ENCODE measurements at places on chromosomes 1 and 21.

DNA sequence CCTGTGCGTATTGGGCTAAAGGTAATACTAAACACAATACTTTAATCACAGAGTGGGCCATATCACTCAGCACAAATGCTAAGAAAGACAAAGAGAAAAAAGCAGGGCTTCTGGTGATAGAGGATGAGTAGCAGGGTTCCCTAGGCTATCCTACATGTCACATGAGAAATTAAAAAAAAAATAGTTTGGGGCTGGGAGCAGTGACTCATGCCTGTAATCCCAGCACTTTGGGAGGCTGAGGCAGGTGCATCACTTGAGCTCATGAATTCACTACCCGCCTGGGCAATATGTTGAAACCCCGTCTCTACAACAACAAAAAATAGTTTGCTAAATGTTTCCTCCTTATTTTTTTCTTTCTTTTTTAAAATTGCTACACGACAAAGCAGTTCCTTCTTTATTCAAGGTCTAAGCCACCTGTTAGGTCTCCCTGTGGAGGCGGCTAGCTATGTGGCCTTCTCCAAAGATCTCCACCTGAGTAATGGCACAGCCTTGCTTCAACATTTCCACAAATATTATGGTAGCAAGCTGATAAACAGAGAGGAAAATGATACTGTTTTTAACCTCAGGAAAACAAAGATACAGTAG is 1.5 kb downstream of the ENSA start:
- DNase-seq, result no peak

GRCh38 chr1:197663162-197663953 is 111.9 kb downstream of the DENND1B start:
- no peak for DNase-seq

GRCh38 chr1:176177764-176178163 is 29.3 kb downstream of the COP1 start:
- no peak for DNase-seq

GRCh38 chr1:13737398-13737797 is 37.4 kb downstream of the PRDM2 start:
- DNase-seq, result no peak

DNA sequence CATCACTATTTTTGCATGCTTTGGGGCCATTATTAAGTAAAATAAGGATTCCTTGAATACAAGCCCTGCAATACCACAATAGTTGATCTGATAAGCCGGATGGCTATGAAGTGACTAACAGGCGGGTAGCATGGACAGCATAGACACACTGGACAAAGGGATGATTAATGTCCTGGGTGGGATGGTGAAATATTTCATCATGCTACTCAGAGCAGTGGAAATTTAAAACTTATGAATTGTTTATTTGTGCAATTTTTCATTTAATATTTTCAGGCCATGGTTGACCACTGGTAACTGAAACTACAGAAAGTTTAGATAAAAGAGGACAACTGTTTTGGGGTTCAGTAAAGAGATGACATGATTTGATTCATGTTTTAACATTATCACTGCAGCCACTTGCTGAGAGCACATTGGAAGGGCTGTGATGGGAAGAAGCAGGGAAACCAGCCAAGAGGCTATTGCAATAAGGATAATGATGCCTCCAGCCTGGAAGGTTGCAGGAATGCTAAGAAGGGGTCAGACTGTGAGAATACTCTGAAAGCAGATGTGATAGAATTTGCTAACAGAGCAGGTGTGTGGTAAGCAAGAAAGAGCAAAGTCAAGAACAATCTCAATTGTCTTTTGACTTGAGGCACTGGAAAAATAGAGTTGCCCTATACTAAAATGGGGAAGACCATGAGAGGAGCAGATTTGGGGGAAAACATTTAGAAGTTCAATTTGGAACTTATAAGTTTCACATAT is 62.5 kb upstream of the TNFSF4 start:
- no peak for DNase-seq

DNA sequence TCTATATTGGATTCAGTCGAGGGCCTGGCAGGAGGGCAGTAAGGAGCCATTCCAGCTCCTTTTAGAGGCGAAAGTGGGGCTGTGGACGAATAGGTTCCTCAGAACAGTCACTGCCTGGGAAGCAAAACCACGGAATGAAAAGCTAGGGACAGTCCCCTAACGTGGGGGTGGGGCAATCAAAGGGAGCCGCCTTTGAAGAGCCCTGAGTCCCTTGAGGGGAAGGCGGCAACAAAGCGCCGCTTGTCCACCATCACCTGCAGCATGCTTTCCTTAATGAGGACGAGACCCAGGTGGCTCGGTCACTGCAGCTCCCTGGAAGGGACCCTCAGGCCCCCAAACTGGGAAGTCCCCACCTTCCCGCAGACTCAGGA is 184.7 kb downstream of the ETS2 start:
- no peak for DNase-seq

GRCh38 chr1:239417221-239417620 is 30.9 kb downstream of the CHRM3 start:
- DNase-seq, result no peak

- peak; percentile 94 for DNase-seq
Observed at GRCh38 chr1:47189844-47190508, at the start of gene PDZK1IP1. PDZK1IP1 (minus strand) TSS chr1:47190036; CDS start chr1:47189932, 104 bp downstream.

DNA sequence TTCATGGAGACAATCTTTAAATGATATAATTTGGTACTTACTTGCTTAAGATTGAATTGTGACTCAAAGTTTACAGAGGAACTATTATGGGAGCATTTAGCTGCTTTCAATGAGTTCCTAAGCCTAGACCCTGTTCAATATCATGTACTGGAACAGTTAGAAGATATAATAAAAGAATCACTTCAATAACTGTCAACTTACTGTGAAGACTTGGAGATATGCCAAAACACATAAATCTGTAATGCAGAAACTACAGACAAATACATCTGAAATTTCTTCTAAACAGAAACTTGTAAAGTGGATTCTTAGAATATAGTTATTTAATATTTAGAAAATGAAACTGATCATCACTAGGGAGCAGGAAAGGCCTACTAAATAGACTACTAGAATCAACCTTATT is 259.3 kb downstream of the HLX start:
- no peak for DNase-seq

DNA sequence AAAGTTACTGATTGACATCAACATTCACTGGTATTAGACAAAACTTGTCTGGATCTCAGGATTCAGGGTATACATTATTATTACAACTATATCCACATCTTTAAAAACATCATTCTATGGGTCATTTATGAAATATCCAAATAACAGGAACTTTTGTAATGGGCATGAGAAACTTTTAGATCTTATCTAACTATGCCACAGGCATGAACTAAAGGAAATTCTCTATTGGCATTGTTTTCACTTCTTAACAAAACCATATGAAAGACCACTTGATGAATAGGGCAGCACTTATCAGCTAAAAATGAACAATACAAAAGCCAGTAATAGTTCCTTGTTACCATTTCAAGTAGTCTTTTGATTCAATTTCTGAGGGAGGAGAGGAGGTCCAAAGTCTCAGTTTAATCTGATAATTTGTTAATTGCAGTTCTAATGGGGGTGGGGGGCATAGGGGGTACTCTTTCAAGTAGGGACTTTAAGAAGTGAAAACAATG is 30.8 kb upstream of the CPLANE2 start:
- DNase-seq, result no peak

GRCh38 chr1:223126741-223127140 is 16.3 kb downstream of the TLR5 start:
- no peak for DNase-seq

DNA sequence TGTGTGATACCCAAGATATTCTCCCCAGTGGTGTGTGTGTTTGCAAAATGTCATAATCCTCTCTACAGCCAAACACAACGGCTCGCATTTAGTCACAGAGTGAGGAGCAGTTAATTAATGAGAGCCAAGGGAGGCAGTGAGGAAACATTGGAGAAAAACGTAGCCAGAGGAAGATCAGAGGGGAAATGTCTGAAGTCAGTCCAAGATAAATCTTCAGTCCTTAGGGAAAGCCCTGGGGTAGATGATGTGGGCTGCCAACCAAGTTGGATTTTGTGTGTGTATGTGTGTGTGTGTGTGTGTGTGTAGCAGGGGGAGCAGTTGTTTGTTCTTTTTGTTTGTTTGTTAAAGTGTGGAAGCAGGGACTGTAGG is 201.0 kb upstream of the PTBP2 start:
- no peak for DNase-seq

GRCh38 chr1:99502400-99502799 is 143.5 kb upstream of the PALMD start:
- DNase-seq, result no peak

GRCh38 chr1:3135073-3135702 is 66.2 kb downstream of the PRDM16 start:
- DNase-seq, result peak; percentile 46

DNA sequence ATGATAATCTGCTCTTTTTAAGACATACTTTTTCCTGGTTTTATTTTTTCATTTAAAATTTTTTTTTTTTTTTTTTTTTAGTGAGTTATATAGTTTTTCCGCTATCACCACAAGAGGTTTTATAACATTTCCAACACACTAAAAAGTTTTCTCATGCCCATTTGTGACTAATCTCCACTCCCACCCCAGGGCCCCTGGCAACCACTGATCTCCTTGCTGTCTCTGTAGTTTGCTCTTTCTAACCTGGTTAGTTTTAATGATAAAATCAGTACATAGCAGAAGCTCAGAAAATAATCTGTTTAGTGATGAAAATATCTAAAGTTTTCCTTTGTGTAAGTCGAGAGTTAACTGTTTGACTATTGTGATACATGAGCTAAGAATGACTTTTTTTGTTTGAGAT is 41.8 kb downstream of the IARS2 start:
- DNase-seq, result no peak

Measured in upper lobe of left lung (tissue), 6 donors.